ENCODE measurements at places on chromosomes 11 and 22.

GRCh38 chr22:46500201-46500600, 37.2 kb downstream of the CELSR1 start:
- DNase-seq = no peak

DNA sequence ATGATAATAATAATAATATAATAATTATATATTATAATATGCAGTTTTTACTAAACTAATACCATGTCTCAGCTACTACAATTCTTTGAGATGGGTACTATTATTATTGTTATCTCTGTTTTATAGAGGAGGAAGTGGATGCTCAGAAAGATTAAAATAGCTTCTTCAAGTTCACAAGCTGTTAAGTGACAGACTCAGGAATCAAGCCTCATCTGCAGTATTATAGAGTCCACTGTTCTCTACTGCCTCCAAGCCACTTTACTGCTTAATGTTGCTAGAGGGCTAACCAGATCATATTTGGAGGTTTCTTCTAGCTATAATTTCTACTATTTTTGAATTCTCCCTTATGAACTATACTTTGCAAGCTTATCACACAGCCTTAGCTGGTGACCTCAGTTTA, 62.7 kb downstream of the CSTPP1 start:
- no peak for DNase-seq

DNA sequence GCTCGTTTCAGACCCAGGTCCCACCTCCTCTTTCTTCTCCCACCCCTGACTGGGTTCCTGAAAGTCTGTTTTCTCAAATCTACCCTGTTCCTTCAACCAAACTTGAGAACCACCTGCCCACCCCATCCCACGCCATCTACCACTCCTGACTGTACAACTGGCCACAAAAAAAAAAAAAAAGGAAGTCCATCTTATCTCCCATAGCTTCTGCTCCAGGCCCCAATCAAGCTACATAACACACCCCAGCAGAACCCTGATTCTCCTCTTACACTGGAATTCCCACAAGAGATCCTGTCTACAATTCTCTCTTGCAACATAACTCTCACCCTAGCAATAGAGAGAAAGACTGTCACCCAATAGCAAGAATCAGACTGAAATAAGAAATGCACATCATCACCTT, 39.2 kb upstream of the CHST1 start:
- DNase-seq = no peak

GRCh38 chr22:26323013-26323412, 106.0 kb upstream of the ASPHD2 start:
- DNase-seq = no peak

GRCh38 chr11:41775296-41775695, 315.8 kb upstream of the LRRC4C start:
- no peak for DNase-seq

DNA sequence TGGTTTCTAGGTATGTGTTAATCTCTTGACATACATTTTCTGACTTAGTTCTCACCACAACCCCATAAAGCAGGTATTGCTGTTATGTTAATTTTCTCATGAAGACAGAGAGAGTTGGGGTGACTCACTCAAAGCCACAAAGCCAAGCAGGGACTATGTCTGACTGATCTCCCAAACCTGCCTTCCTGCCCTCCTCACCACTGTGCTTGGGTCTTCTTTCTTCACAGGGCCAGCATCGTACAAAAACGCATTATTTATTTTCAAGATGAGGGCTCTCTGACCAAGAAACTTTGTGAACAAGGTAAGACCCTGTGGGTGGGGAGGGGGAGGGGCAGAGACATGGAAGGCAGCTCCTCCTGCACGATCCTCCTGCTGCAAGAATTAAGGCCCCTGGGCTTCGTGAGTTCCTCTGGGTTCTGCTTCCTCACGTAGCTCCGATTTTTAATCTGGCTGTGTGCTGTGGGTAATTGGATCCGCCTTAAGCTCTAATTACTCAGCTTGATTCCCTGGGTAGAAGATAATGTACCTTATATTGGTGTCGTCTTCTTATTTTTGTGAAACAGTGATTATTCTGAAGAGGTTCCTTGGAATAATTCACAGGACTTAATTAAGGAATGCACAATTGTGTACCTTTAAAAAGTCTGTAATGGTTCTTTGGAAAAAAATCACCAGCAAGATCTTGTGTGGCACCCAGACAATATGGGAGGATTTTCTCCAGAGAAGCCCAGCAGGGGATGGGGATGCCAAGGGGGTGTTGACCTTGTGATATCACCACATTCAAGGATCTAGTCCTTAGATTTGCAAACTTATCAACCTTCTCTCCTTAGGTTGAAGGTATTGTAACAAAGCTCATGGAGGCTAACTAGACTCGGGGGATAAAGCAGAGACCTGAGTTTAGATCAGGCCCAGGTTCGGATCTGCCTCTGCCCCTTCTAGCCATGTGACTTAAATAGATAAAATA, 112.9 kb downstream of the SPON1 start:
- no peak for DNase-seq

DNA sequence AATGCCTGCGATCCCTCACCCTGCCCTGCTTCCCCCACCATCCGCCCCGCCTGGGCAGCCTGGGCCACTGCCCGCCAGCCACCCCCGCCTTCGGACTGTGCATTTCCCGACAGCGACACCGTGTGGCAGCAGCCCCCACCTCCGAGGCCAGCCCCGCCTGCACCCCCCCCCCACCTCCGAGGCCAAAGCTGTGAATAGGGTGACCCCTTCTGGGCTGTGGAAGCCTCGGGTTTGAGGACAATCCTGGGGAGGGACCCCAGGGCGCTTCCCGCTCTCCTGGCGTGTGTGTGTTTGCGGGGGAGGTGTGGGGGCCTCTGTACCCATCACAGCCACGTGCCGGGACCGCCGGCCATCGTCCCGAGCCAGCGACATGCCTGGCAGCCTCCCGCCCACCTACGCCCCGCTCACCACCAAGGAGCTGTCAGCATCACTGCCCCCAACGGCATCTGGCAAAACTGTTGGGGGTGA, 33.8 kb upstream of the PPARA start:
- DNase-seq = peak; percentile 95

- no peak for DNase-seq
These were observed 24.8 kb upstream of the THY1 start for GRCh38 chr11:119447664-119448242.

DNA sequence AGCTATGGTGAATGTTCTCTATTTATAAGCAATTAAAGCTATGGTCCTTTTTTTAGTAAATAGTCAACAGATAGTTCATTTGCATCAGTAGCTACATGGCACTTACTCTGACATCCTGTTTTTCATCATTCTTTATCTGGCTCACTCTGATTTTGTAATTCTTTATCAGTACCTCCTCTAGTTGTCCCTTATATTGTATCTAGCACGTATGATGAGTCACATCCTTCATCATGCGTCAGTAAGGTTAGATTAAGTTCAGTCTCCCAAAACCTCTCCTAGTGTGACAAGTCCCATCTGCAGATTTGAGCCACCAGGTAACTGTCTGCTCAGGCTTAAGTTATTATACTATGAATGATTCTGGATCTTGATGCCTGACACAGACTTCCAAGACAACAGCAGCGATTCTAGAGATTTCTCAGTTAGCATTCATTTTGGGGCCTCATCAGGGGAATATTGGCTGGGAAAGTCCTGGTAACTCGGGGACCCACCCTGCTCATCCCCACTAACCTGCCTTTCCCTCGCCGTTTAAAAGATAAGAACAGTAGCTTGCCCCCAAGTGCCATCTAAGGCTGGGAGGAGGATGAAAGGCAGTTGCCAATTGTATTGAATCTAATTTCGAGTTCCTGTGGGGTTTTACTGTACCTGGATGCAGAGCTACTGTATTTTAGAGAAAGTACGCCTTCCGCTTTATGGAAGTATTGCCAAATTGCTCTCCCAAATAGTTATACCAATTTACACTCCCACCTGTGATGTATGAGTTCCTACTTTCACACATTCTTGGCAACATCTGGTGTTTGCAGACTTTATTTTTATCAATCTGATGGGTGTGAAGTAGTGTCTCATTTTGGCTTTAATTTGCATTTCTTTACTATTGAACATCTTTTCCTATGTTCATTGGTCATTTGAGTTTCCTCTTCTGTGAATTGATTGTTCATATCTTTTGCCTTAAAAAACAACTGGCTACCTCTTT, 55.9 kb downstream of the ZC3H12C start:
- no peak for DNase-seq
